ENCODE measurements at places on chromosomes 2 and 18. TPM values are rescaled to one million over a fixed set of nuclear protein-coding genes. Genes with fewer than 3 reads are reported as not detected.

RRM2 gene
- 0.08 TPM for total RNA-seq

DNA sequence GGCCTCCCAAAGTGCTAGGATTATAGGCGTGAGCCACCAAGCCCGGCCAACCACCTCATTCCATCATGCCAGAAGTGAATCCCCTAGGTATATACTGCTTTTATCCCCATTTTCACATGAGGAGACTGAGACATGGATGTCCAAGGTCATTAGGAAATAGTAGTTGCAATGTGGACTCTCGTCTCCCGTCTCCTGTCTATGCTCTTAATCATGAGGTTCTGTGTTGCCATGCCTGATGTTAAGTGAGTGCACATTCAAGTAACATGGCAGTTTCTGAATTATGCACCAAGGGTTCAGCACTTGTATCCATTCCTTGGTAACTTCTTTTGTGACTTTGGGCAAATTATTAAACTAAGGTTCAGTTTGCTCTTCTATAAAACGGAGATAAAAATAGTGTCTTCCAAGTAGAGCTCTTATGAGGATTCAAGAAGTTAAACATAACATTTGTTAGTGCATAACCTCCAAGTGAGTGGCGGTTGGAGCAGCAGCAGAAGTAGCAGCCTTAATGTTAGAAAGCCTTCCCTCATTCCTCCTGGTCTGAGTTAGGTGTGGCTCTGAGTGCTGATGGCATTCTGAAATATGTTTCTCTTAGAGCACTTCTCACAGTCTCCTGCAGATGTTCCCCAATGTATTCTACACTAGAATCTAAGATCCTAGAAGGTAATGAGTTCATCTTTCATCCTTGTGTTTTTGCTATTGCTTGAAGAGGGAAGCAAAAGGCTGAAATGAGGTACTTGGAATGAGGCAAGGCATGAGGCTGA lies 21.9 kb downstream of the SOCS6 start:
- H3K27ac ChIP-seq = no peak overlapping the region
- H3K27me3 ChIP-seq = no peaks in the 10 kb centered on the region
- H3K4me1 ChIP-seq = peaks cover 25% of the 10 kb centered on the region
- DNase-seq = no peak
- no peaks in the 10 kb centered on the region for H3K36me3 ChIP-seq

CROCC2 gene
- total RNA-seq = not detected

LINC00305 gene
- total RNA-seq = not detected

GRCh38 chr2:20608666-20609348 lies 42.1 kb downstream of the HS1BP3 start:
- no peak for DNase-seq
- H3K4me1 ChIP-seq = peaks cover 71% of the 10 kb centered on the region
- H3K36me3 ChIP-seq = no peaks in the 10 kb centered on the region
- H3K27ac ChIP-seq = peak overlapping the region; percentile 34
- H3K27me3 ChIP-seq = no peaks in the 10 kb centered on the region

CCDC148 gene
- 0.70 TPM for total RNA-seq

DNA sequence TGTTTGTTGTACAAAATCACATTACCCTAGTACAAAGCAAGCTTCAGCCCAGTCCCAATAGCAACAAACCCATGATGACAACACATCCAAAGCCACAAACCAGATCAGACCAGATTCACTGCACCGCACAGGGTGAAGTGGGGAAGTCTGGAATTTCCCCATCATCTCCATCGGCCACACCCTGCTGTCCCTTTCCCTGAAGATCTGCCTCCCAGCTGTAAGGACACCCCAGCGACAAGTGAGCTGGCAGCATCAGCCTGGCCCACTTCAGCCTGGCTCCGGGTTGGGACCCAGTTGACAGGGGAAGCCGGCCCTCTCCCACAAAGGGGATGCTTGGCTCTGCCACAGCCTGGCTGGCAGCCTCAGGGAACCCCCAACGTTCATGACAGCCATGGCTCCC lies 207.6 kb downstream of the MGAT5 start:
- H3K4me3 ChIP-seq = no peak overlapping the region
- no peaks in the 10 kb centered on the region for H3K36me3 ChIP-seq
- DNase-seq = no peak
- no peaks in the 10 kb centered on the region for H3K4me1 ChIP-seq
- no peaks in the 10 kb centered on the region for H3K27me3 ChIP-seq

DNA sequence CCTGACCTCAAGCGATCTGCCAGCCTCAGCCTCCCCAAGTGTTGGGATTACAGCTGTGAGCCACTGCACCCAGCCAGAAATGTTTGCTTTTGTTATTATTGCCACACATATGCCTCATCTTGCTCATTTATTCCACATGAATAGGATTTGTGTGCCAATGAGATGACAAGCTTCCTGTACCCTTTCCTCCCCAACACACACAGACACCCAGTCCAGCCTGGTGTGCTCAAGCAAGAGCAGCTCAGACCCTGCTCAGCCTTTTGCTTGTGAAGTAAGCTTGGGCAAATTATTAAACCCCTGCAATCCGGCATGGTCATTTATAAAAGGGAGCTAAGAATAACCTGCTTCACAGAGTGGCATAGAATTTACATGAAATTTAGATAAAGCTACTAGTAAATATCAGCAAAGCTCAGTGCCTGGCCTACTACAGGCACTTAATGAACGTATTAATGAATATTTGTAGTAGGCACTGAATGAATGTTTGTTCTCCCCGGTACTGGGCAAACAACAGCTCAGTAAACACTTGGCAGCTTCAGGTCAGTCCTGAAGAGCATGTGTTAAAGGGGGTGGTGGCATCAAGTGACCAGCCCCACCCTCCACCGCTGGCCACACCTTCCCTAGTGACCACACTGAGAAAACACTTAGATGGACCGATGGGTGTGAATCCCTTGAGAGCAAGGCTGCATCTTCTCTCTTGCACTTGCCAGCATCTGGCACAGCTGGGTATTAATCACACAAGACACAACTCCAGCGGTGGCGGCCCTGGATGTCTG lies 280.2 kb downstream of the SRBD1 start:
- H3K36me3 ChIP-seq = no peaks in the 10 kb centered on the region
- H3K4me3 ChIP-seq = no peak overlapping the region
- no peak overlapping the region for H3K27ac ChIP-seq
- no peaks in the 10 kb centered on the region for H3K4me1 ChIP-seq

TRIM43 gene
- total RNA-seq = not detected

DNA sequence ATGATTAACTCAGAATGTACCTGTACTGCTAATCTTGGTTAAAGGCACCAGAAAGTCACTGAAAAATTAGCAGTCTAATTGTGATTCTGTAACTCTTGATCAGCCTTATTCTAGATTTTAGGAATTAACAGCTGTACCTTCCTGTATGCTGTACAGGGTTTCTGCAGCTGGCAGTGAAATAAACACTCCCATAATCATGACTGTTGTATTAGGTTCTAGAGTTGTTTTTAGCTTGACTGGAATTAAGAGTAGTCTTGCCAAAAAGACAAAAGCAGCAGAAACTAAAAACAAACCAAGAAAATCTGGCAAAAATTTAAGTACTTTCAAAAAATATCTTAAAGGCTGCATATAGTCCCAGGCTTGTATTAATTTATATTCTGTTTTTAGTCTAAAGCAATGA lies 103.5 kb downstream of the SOS1 start:
- H3K27ac ChIP-seq = no peak overlapping the region
- no peak for DNase-seq
- peaks cover 14% of the 10 kb centered on the region for H3K4me1 ChIP-seq
- no peak overlapping the region for H3K4me3 ChIP-seq
- peaks cover 40% of the 10 kb centered on the region for H3K36me3 ChIP-seq

- no peak for DNase-seq
- no peak overlapping the region for H3K27ac ChIP-seq
- peaks cover 18% of the 10 kb centered on the region for H3K27me3 ChIP-seq
- no peaks in the 10 kb centered on the region for H3K4me1 ChIP-seq
- no peaks in the 10 kb centered on the region for H3K36me3 ChIP-seq
- no peak overlapping the region for H3K4me3 ChIP-seq
These were observed 87.9 kb downstream of the INHBB start for GRCh38 chr2:120433816-120434290.

GPR45 gene
- total RNA-seq = not detected

CRYGD gene
- not detected for total RNA-seq

- no peaks in the 10 kb centered on the region for H3K36me3 ChIP-seq
- H3K27me3 ChIP-seq = no peaks in the 10 kb centered on the region
- no peak overlapping the region for H3K4me3 ChIP-seq
- DNase-seq = no peak
- H3K4me1 ChIP-seq = peaks cover 67% of the 10 kb centered on the region
These were observed 72.1 kb downstream of the NPAS2 start for GRCh38 chr2:100891906-100892642.

DNA sequence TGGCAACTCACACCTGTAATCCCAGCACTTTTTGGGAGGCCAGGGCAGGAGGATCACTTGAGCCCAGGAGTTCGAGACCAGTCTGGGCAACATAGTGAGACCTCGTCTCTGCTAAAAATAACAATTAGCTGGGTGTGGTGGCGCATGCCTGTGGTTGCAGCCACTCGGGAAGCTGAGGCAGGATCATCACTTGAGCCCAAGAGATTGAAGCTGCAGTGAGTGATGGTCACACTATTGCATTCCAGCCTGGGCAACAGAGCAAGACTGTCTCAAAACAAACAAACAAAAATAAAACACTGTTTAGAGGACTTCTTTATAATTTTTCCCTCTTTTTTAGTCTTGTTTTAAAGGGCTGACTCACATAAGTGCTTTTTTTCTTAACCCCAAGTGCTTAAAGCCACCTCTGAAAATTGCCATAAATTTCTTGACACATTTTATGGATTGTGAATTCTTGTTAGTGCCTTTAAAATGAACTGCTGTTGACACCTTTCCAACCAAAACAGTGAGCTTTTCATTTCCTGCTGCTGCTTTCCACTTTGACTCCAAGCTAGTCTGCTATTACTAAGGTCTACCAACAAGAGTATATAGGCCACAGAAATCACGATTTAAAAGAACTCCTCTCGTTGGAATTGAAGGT lies 41.7 kb downstream of the CYP20A1 start:
- H3K36me3 ChIP-seq = peaks cover 100% of the 10 kb centered on the region
- no peak for DNase-seq
- H3K4me1 ChIP-seq = no peaks in the 10 kb centered on the region
- no peak overlapping the region for H3K4me3 ChIP-seq

DNA sequence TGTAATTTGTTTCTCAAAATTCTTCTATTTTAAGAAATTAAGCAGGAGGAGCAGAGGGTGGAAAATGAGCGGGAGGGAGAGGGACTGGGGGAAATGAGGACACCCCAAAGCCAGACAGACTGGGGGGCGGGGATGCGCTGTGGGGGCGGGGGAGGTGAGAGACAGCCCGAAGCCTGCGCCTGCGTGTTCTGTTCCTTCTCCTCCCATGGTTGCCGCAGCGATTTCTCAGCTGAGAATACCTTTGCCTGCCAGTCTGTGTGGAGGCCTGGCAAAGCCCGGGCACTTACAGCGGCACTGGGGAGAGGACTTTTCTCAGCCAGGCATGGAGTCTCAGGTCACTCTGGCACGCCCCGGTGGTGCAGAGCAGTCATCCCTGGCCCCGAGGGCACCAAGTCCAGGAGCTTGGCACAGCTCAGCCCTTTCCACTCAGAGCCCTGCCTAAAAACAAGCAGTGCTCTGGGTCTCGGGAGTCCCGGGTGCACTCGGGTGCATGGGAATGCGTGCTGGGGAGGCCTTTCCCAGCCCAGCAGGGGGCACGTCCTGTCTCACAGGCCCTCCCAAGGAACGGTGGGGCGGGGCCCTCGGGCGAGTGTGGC lies 289.3 kb upstream of the HS6ST1 start:
- H3K36me3 ChIP-seq = no peaks in the 10 kb centered on the region
- no peaks in the 10 kb centered on the region for H3K27me3 ChIP-seq
- no peak overlapping the region for H3K27ac ChIP-seq
- no peak overlapping the region for H3K4me3 ChIP-seq

GRCh38 chr2:222304737-222305515 lies 6.1 kb upstream of the PAX3 start:
- H3K27me3 ChIP-seq = peaks cover 100% of the 10 kb centered on the region
- peak overlapping the region; percentile 50 for H3K4me3 ChIP-seq
- H3K4me1 ChIP-seq = peaks cover 12% of the 10 kb centered on the region

DNA sequence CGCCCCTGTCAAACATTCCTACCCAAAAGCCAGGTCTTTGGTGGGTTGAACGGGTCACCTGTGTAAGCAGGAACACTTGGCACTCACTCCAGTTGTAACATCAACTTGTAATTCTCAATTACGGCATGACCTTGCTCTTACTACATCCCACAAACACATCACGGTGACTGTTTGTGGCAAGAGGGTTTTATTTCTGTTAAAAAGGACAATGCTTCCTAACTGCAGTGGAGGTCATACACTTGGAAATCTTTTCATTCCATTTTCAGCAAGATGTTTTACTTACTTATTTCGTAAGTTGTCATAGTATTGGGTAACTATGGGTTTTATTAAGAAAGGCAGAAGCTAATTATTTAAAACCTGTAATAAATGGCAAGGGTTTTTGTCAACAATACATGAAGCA lies 126.1 kb downstream of the ZNF516 start:
- no peak overlapping the region for H3K27ac ChIP-seq
- no peak overlapping the region for H3K4me3 ChIP-seq
- no peaks in the 10 kb centered on the region for H3K4me1 ChIP-seq
- H3K36me3 ChIP-seq = peaks cover 55% of the 10 kb centered on the region
- H3K27me3 ChIP-seq = no peaks in the 10 kb centered on the region
- DNase-seq = no peak

MARCHF4 gene
- not detected for total RNA-seq

MROH2A gene
- total RNA-seq = not detected

DNA sequence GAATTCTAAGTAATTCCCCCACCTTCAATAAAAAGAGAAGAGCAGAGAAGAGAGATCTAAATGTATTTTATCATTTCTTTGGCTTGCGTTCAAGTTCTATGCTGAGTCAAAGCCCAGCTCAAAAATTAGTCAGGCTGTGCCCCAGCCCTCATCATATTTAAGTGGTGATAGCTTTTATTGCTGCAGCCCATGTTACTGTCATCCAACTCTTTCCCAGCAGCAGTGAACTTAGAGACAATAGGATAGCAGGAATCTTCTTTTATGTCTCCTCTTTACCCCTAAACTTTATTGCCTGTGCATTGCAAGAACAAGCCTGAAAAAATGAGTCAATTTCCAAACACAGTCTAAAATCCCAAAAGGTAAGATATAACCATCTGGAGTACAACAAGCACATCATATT lies 1599.3 kb upstream of the PIK3C3 start:
- no peak overlapping the region for H3K4me3 ChIP-seq
- H3K27ac ChIP-seq = no peak overlapping the region
- DNase-seq = no peak
- H3K4me1 ChIP-seq = no peaks in the 10 kb centered on the region
- H3K27me3 ChIP-seq = no peaks in the 10 kb centered on the region

CRACDL gene
- 4.1 TPM for total RNA-seq

DNA sequence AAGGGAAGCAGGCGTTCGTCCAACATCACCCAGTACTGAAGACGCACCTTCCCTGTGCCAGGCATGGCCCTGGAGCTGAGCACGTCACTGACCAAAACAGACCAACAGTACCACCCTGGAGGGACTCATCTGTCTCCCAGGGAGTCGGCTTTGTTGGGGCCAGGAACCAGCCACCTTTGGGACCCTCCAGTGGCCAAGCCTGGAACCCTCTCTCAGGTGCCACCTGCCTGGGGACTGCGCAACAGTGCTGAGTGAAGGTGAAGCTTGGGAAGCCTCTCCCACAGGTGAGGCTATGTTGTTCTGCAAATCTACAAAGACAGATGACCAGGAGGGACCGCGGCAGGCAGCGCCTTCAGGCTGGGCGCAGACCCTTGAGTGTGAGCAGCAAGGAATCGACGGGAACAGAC lies 91.4 kb upstream of the OTOS start:
- DNase-seq = no peak
- no peak overlapping the region for H3K4me3 ChIP-seq
- H3K27ac ChIP-seq = no peak overlapping the region
- no peaks in the 10 kb centered on the region for H3K4me1 ChIP-seq

CNGA3 gene
- total RNA-seq = not detected

PDCL3 gene
- total RNA-seq = 23.4 TPM

Data from heart right ventricle (tissue), 16 donors.